Activated CD8-positive, alpha-beta T cell treated with anti-CD3 and anti-CD28 coated beads, Interleukin-2, amount 10 ng/mL, durations not matched to agents 7 days and 5 days (primary cell): ENCODE measurements at places on chromosomes 3 and 15. TPM values are rescaled to one million over a fixed set of nuclear protein-coding genes. Genes with fewer than 3 reads are reported as not detected.

- H3K36me3 ChIP-seq = no peaks in the 10 kb centered on the region
- H3K4me3 ChIP-seq = no peak overlapping the region
- DNase-seq = no peak
- H3K27me3 ChIP-seq = peaks cover 28% of the 10 kb centered on the region
- H3K27ac ChIP-seq = no peak overlapping the region
Observed at GRCh38 chr15:38424101-38424552, 29.8 kb upstream of the FAM98B start.

DNA sequence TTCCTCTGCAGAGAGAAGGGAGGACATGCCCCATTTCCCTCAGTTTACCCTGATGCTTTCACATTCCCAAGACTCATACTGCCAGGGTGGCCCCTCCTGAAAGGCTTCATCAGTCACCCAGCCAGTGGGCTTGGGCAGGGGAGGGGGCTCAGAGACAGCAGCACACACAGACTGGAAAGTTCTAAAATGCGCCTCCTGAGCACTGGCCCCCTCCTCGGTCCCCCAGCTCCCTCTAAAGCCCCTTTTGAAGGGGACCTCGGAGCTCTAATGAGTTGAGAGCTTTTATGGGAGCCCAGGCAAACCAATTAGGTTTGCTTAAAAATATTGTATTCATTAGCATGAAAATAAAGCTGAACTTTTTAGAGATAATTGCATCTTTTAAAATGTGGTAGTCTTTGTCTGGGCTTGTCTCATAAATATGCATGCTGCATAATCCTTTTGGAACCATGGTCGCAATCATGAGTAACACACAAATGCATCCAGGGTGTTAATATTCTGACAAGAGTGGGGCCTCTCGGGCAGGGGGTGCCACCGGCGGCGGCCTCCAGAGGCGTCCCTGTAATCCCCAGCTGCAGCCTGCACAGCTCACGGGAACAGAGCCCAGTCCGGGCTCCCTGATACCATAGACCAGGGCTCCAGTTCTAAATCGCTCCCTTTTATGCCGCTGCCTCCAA, 78.5 kb downstream of the RPLP1 start:
- no peak overlapping the region for H3K4me3 ChIP-seq
- DNase-seq = no peak
- no peak overlapping the region for H3K27ac ChIP-seq

MON1A gene
- 13.4 TPM for total RNA-seq

AADACL2 gene
- total RNA-seq = not detected

- H3K36me3 ChIP-seq = peaks cover 74% of the 10 kb centered on the region
- H3K4me1 ChIP-seq = no peaks in the 10 kb centered on the region
- H3K4me3 ChIP-seq = no peak overlapping the region
- no peak overlapping the region for H3K27ac ChIP-seq
- no peaks in the 10 kb centered on the region for H3K27me3 ChIP-seq
Observed at GRCh38 chr15:89307046-89307587, 27.5 kb downstream of the POLG start.
